ENCODE measurements at places on chromosomes 2 and 18. TPM values are rescaled to one million over a fixed set of nuclear protein-coding genes. Genes with fewer than 3 reads are reported as not detected.

TMEM247 gene
- total RNA-seq, result not detected

IL1B gene
- total RNA-seq, result not detected

CGREF1 gene
- 4.0 TPM for total RNA-seq

ALS2 gene
- total RNA-seq, result 14.4 TPM

PPP1R1C gene
- 7.9 TPM for total RNA-seq

SKOR2 gene
- not detected for total RNA-seq

SEMA4C gene
- 27.1 TPM for total RNA-seq

CDH7 gene
- total RNA-seq, result not detected

SLC39A10 gene
- total RNA-seq, result 13.4 TPM

NAPG gene
- total RNA-seq, result 27.1 TPM

SPC25 gene
- total RNA-seq, result not detected

RAB6C gene
- total RNA-seq, result not detected

CYRIA gene
- total RNA-seq, result 20.7 TPM

NR4A2 gene
- 2.4 TPM for total RNA-seq

STARD6 gene
- total RNA-seq, result not detected

PASK gene
- 4.3 TPM for total RNA-seq

ACTG2 gene
- 1.8 TPM for total RNA-seq

POTEF gene
- total RNA-seq, result not detected

EPHA4 gene
- total RNA-seq, result 52.0 TPM

TRAK2 gene
- 105 TPM for total RNA-seq

HOXD11 gene
- not detected for total RNA-seq

KCNF1 gene
- total RNA-seq, result not detected

MALT1 gene
- total RNA-seq, result 30.6 TPM

LYG2 gene
- total RNA-seq, result not detected

CHAC2 gene
- total RNA-seq, result 15.0 TPM
